Adipocyte (in vitro differentiated cells): ENCODE measurements at places on chromosomes 13 and 19.

DNA sequence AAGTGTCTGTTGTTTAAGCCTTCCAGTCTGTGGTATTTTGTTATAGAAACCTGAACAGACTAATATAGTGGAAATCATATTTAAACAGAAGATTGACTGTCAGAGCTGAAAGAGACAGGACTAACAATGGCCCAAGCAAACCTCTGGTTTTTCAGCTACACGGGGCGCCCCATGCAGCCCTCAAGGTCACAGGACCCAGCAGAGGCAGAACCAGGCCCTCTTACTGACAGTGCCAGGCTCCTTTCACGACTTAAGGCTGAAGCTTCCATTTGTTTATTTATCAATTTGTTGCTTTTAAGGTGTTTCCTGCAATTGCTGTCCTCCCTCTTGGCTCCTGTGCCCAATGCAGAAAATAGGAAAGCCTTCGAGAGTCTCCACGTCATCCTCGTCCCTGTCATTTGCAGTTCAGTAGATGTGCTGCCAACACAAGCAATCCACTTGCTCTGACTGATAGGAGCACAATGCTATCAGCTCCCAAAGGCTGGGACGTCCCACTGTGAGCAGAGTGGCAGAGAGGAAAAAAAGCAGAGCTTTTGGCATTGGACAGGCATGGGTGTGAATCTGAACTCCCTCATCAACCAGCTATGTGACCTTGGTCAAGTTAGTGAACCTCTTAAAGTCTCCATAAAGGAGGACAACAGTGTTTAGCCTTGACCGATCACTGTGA, 10.5 kb upstream of the SLC7A1 start:
- DNase-seq: no peak

GRCh38 chr13:40096357-40096901, 441.0 kb downstream of the COG6 start:
- DNase-seq: no peak

- no peak for DNase-seq
These were observed 87.6 kb upstream of the MLNR start for GRCh38 chr13:49132479-49133002.

DNA sequence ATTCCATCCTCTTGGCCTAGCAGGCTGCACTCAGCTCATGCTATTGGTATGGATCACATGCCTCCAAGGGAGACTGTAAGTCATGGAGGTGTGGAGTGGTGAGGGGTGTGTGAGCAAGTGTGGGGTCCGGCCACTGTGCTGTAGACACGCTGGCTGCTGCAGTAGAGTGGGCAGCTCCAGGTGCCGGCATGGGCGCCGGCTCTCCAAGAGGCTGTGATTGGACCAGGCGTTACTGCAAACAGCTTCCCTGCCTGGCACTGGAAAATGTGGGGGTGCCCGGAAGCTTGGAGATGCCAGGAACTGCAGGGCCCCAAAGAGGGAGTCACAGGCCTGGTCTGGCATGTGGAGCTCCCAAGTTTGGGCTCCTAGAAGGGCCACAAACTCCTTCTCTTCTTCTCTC, 245.7 kb downstream of the GPC6 start:
- DNase-seq: no peak

DNA sequence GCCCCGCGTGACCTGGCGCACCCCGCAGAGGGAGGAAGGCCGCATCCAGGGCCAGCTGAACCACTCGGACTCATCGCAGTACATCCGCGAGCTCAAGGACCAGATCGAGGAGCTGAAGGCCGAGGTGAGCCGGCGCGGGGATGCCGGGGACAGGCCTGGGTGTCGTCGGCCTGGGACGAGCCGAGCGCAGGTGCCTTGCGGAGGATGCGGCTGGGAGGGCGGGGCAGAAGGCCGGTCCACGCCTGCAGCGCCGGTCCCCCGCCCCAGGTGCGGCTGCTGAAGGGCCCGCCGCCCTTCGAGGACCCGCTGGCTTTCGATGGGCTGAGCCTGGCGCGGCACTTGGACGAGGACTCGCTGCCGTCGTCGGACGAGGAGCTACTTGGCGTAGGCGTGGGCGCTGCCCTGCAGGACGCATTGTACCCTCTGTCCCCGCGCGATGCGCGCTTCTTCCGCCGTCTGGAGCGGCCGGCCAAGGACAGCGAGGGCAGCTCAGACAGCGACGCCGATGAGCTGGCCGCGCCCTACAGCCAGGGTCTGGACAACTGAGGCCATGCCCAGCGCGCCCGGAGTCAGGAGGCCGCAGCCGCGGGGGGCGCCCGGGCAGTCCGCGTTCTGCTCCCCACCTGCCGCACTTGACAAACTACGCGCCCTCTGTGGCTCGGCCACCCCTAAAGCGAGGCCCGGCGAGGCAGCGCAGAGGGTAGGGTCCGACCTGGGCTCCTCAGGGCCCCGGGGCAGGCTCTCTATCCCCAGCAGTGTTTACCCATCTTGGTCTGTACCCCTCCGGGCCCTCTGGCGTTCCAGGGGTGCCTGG, 10.8 kb downstream of the PRR36 start:
- no peak for DNase-seq

GRCh38 chr19:55005684-55006488, 32.2 kb downstream of the GP6 start:
- no peak for DNase-seq
